Iris pigment epithelial cell (primary cell): ENCODE measurements at places on chromosomes 12 and 14.

DNA sequence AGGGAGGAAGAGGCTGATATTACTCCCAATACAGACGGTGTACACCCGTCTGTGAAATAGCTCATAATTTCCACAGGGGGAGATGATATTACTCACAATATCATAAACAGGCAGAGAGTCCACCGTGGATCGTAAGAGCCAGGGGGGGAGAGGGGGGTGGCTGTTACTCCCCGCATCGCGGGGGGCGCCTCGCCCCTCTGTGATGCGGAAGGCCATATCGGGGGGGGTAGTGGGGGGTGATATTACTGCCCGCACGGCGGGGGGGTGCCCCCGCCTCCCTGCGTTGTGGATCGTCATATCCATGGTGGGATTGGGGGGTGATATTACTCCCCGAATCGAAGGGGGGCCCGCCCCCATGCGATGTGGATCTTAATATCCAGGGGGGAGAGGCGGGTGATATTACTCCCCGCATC lies 91.9 kb downstream of the FRMD6 start:
- DNase-seq, result no peak

DNA sequence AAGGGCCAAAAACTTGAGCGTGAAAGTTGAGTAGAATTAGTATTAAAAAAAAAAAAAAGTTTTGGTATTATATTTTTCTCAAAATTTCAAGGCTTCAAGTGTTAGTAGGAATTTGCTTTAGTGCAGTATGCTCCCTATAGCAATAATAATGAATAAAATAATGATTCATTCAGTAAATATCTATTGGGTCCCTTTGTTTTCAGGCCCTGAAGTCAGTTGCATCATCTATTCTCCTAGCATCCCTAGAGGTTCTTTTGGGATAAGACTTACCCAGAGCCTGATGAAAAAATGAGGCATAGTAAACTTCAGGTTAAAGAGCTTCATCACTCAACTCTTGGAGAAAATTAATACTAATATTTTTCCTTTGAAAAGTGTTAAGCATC lies 1.1 kb downstream of the KMT5A start:
- peak; percentile 44 for DNase-seq

DNA sequence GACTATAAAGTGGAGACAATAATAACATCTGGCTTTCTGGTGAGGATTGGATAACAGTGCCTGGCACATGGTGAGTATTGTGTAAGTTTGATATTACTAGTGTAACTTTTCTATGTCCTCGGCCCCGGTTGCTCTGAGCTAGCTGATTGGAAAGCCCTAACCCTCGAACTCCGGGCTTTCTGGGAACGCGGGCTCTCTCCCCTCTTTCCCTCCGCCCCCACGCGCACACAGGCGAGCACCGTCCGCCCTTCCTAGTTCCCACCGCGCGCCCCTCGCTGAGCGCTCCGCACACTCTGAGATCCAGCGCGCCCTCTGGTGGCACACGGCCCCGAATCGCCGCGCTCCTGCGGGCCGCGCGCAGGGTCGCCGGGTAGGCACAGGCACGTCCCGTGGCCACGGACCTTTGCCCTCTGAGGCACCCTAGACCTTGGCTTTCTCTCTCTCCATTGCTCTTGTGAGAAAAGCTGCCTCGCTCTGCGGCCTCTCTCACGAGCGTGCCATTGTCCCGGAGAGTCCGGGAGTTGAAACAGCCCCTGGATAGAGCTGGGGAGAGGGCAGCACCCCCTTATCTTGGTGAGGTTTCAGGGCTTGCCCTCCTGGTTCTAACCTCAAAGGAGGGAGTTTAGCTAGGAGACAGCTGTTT lies 23.2 kb upstream of the ESRRB start:
- DNase-seq, result peak; percentile 44

DNA sequence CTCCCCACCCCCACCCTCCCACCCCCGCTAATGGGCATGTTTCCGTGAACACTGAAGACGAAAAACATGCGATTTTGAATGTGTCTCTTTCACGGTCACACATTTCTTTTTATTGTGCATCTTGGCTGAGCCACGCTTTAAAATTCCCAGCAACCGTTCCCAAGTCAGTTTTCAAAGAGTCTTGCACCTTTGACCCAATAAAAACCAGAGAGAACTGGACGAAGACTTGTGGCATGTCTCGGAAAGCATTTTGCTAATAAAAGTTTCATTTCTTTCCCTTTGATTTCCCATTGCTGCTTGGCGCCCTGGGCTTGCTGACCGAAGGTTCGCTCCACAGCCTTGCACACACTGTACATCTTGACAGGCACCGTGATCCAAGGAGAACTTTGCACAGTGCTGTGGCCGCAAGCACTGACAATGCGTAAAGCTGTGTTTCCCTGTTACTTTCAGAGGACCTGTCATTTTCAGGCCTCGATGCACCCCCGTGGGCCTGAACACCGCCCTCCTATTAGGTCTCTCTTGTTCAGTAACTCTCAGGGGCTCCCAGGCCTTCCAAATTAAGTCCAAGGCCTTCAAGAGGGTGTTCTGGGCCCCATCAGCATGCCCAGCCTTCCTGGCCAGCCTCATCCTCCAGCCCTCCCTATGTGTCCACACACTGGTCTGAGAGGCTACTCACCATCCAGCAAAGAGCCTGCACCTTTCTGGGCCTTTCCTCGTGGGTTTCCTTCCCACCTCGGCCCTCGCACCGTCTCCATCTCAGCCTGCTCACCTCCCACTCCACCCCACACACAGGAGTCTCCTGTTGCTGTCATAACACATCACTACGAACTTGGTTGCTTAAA lies 63.4 kb upstream of the DIO3 start:
- no peak for DNase-seq

DNA sequence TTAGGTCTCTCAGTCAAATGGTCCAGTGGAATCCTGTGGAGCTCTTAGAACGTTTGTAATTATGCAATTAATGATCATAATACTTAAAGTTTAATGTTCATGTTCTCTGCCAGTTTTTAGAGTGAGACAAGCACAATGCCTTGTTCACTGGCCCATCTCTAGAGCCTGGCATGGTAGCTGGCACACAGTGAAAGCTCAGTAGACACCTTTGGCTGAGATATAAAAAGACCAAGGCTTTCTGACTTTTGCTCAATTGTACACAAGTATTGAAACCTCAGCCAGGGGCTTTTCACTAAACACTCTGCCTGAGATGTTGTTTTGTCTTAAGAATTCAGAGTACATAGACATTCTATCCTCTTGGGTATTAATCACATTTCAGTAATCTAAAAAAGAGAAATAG lies 241.8 kb upstream of the ATP2B1 start:
- DNase-seq, result no peak

GRCh38 chr12:69844416-69844815 lies 19.4 kb downstream of the MYRFL start:
- DNase-seq, result no peak

GRCh38 chr14:105092171-105093037 lies 27.2 kb upstream of the GPR132 start:
- no peak for DNase-seq

DNA sequence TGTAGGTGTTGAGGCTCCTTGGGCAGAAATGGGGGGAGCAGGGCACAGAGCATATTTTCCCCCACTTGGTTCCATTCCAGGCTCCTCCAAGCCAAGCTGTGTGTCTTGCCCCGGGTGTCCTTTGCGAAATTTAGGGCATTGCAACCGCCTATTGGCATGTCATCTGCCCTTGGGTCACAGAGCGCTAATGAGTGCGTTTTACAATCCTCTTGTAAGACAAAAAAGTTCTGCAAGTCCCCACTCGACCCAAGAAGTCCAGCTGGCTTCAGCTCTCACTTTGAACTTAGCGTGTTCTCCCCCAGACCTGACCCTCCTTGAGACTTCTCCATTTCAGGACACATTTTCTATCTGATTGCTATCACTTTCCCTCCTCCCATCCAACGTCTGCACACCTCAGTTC lies 6.1 kb upstream of the LRTM2 start:
- no peak for DNase-seq

DNA sequence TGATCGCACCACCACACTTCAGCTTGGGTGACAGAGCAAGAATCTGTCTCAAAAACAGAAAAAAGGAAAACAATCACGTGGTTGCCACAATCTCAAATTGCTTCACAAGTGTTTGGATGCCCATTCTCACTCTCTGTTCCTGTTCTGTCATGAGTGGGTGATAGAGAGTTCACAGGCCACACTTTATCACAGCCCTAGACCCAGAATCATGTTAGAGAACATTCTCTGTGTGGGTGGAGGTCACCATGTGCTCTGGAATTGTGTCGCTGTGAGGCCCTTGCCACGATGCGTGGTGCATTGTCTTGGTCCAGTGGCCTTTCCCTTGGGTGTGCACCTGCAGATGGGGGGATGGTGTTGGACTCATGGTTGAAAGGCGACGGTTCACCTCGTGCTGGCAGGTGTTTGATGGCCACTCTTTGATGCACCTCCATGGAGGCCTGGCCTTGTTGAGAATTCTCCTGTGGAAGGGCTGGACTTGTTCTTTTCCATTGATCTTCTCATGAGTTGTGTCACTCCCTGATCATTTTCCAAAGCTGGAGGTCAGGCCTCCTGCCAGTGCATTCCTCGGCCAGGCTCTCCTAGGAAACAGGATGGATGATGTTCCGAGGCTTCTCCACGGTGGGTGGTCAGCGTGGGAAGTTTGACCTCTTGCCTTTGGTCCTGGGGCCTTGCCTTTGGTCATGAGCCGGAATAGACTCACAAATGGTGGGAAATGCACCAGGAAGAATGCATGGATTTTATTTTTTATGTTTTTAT lies 91.9 kb downstream of the SLC24A4 start:
- no peak for DNase-seq

DNA sequence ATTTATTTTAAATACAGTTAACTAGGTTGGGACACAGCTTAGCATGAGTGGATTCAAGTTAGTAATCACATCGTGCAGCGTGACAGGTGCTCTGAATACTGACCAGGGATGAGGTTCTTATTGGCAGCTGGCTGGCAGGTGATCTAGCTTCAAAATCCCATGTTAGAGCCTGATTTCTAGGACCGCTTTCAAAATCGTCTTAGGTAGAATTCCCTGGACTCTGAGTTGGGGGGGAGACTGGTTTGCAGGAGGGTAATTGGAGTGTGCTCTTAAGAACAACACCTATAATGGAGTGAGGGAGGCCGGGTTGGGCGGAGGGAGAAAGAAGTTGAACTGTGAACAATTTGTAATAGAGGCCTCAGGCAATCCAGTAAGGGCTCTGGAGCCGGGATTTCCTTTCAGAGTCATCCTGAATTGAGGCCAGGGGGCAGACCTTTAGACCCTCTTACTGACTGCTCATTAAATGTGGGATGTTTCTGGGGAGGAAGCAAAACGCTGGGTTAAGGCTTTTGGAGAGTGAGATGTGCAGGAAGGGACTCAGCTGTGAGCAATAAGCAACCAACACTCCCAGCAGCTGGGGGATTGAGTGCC lies 874 bp upstream of the YARS2 start:
- peak; percentile 9 for DNase-seq

- DNase-seq, result no peak
These were observed 79.7 kb downstream of the RIMBP2 start for GRCh38 chr12:130636370-130636769.

GRCh38 chr14:61153914-61154545 lies 127.1 kb downstream of the TMEM30B start:
- DNase-seq, result no peak

- peak; percentile 49 for DNase-seq
These were observed 582 bp downstream of the SGPP1 start for GRCh38 chr14:63727231-63727735.

GRCh38 chr12:28558250-28558649 lies 368.0 kb downstream of the CCDC91 start:
- DNase-seq, result no peak

DNA sequence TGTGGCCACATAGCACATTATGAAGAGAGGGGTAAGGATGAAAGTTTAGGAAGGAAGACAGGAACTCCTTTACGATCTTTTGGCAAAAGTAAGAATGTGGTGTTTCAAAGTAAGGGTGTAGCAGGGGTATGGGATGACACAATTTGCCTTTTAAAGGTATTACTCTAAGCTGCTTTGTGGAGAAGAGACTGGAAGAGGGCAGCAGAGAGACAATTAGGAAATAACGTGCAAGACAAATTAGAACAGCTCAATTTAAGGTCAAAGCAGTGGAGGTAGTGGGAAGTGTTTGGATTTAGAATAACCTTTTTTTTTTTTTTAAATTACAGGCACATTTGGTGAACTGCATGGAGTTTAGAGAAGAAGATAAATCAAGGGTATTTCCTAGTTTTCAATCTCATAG lies 342.6 kb downstream of the NOVA1 start:
- DNase-seq, result peak; percentile 35

DNA sequence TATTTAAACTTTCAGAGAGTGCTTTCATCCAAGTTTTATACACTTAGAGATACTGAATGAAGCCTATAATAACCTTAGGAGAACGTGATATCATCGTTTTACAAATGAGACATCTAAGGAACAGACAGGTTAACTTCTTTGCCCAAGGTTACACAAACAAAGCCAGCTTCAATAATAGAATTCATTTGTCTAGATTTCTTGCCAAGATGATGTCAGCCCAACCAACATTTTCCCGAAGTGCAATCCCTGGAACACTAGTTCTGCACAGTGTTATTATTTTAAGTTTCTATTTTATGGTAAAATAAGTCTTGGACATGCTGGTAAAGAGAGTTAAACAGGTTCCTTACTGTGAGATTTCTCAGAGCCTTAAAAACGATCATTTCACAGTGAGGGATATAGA lies 174.6 kb downstream of the SLC25A21 start:
- peak; percentile 11 for DNase-seq

GRCh38 chr12:63348556-63348955 lies 197.6 kb upstream of the AVPR1A start:
- DNase-seq, result no peak

DNA sequence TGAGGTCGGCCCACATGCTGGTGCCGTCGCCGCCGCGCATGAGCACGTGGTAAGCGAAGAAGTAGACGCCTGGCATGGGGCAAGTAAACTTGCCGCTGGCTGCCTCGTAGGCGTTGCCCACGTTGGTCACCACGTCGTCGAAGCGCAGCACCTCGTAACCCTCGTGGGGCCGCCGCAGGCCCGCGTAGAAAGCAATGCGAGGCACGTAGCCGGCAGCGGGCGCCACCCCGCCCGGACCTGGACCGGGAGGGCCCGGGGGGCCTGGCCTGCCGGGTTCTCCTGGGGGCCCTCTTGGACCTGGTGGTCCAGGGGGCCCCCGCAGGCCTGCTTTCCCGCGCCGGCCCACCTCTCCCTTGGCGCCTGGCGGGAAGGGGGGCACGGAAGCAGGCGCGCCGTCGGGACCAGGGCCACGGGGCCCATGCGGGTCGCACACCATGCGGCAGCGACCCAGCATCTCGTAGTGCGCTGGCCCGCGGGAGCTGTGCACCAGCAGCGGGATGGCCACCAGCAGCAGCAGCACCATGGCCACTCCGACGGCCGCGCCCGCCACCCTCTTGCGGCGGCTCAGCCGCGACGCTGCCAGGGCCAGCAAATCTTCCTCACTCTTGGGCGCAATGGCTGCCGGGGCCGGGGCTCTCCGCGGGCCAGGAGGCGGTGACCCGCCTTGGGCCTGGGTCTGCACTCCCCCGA lies 888 bp downstream of the C1QL4 start:
- DNase-seq, result no peak
